ENCODE measurements at places on chromosomes 7 and 10.

DNA sequence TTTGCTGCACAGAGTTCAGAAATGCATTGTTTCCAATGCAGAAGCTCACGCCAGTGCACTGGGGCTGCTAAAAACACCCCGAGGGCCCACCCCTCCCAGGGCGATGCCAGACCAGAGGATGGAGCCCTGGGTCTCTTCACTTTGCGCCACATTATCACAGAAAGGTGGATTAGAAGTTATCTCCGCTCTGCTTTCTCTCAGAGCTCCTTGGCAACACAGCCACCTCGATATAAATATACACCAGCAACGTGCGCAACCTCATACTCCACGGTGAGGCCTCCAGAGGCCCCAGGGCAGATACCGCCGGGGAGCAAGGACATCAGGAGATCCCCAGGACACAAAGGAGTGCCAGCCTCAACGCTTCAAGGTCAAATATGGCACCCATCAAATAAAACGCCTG, 121.0 kb upstream of the TBX20 start:
- DNase-seq: no peak

DNA sequence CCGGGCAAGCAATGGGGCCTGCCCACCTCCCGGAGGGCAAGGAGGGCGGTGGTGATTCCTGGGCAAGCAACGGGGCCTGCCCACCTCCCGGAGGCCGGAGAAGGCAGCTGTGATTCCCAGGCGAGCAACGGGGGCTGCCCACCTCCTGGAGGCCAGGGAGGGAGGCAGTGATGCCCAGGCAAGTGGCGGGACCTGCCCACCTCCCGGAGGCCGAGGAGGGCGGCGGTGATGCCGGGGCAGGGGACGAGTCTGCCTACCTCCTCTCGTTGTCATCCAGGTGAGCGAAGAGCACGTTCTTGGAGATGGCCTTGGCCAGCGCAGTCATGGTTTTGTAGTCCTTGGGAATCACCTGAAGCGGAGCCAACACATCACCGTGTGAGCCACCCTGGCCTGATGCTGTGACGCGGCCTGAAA, 49.5 kb upstream of the DNAAF5 start:
- no peak for DNase-seq

- no peak for DNase-seq
Observed at GRCh38 chr10:34109495-34109894, 705.6 kb downstream of the PARD3 start.

DNA sequence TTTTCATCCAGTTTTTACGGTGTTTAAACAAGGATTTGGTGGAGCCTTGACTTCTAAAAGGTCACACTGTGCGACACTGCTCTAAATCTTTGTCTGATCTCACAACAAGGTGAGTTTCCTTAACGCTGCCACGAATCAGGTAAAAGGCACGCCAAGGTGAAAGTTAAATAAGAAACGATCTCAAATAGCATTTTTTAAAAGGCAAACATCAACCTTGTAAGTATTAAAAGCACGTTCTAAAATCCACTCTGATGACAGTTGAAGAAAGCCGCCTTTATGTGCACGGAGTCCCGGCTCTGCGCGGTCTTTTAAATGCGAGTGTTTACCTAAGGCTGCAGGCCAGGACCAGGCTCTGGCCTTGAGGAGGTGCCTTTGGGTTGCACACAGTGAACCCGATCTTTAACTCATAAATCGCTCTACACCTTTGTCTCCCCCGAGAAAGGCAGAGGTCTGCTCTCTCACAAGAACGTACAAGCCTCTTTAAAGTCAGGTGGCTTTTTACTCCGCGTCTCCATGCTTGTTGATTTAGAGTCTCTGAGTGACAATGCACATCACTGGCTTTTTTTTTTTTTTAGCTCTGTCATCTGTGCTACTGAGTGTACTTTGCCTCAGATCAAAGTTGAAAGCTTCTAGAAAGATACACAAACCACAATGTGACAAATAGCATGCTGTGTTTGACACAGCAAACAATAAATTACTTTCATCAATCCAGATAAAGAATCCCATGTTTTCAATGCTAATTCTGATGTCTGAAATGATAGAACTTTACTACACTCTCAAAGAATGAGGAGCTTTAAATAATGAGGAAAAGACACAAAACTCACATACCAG, 25.9 kb upstream of the RNF32 start:
- no peak for DNase-seq

- no peak for DNase-seq
Observed at GRCh38 chr10:60714233-60714632, 64.0 kb upstream of the CDK1 start.

GRCh38 chr10:95336702-95337101, 45.9 kb upstream of the PDLIM1 start:
- no peak for DNase-seq

DNA sequence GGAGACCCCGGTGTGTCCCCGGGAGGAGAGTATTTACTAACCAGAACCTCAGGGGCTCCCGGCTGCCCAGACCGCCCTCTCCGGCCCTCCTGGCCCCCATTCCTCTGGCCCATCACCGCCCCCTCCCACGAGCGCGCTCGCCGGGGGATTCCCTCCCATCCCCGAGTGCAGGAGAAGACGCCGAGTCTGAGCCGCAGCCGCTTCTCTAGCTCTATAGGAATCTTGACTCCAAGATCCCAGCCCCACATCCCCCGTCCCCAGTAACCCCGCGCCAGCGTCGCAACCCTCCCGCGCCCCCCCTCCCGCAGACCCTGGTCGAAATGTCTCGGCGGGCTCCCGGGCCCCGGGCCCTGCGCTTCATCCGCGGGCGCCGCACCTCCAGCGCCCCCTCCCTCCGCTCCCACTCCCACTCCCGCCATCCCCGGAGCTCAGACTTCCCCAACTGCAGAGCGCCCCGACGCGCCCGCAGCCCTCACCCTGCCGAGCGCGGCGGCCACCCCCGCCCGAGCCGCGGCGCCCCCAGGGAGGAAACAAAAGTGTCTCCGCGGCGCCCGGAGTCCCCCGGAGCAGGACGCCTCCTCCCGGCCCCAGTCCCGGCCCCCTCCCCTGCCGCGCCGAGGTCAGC, 541 bp downstream of the ELMO1 start:
- DNase-seq: no peak

DNA sequence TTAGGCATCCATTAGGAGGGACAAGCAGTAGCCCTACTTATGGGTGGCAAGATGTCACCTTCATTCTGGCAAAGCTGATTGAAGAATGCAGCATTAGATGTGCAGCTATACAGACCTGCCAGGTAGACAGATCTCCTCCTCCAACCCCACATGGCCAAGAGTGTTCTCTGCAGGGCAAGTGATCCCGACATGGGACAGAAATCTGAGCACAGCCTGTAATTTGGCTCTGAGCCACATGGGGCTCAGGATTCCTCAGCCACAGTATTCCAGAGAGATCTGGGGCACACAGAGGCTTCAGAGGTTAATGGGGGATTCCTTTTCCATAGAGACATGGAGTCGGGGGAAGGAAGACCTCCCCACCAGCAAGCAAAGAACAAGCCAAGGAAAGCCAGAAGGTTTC, 58.7 kb upstream of the GDF10 start:
- DNase-seq: no peak

GRCh38 chr7:90243556-90243955, 1.4 kb upstream of the CFAP69 start:
- DNase-seq: no peak

DNA sequence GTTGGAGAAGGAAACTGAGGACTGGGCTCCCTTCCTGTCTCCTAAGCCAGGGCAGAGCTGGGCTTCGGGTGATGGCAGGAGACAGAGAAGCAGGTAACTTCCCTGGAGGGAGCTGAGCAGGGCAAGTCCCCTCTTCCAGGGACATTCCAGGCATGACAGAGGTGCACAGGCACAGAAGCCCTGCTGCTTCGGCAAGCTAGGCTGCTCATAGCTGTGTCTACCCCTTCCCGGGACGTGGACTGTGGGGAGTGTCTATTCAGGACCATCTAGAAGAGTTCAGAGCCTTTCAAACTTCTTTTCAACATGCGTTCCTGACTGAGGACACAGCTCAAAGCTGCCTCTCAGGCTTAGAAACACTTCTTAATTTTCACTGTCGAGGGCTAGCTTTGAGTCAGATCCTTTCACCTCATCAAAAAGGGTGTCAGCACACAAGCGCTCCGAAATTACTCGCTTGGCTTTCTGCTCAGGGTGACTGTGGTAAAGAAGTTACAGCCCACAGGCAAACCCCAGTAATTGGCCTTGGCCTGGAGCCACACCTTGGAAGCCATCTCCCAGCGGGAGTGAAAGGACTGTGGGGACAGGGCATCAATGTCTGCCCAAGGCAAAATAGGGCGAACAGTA, 63.7 kb upstream of the STEAP1B start:
- DNase-seq: peak; percentile 20

Measured in activated T-helper 2 cell treated with anti-CD3 and anti-CD28 coated beads, Interferon-gamma antibody, Interleukin-2, Interleukin-4, amounts not matched to agents 10 μg/mL and 5 μg/mL and 100 μg/mL, durations not matched to agents 14 hours and 24 hours and 36 hours (primary cell).